ENCODE measurements at places on chromosomes 2 and 18.

DNA sequence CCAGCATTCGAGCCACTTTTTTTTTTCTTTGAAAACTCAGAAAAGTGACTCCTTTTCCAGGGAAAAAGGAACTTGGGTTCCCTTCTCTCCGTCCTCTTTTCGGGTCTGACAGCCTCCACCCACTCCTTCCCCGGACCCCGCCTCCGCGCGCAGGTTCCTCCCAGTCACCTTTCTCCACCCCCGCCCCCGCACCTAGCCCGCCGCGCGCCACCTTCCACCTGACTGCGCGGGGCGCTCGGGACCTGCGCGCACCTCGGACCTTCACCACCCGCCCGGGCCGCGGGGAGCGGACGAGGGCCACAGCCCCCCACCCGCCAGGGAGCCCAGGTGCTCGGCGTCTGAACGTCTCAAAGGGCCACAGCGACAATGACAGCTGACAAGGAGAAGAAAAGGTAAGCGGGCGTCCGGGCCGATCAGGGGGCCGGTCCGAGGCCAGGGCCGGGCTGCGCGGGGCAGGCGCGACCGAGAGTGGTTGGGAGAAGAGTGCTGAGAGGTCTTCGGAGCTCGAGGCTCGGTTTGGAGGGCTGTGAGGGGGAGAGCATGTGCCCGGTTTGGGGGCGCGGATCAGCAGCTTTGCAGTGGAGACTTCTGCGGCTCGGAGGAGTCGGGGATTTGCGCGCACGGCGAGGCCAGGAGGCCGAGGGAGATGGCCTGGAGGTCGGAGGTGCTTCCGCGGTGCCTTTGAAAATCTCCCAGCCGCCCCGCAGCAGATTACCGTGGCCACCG, 502 bp downstream of the EPAS1 start:
- H3K4me1 ChIP-seq = peaks cover 23% of the 10 kb centered on the region
- peak overlapping the region; percentile 97 for H3K27ac ChIP-seq
- no peaks in the 10 kb centered on the region for H3K36me3 ChIP-seq
- DNase-seq = no peak

GRCh38 chr18:47110492-47111274, 39.6 kb downstream of the HDHD2 start:
- H3K27ac ChIP-seq = no peak overlapping the region
- no peak for DNase-seq
- H3K4me3 ChIP-seq = no peak overlapping the region
- H3K36me3 ChIP-seq = peaks cover 36% of the 10 kb centered on the region

DNA sequence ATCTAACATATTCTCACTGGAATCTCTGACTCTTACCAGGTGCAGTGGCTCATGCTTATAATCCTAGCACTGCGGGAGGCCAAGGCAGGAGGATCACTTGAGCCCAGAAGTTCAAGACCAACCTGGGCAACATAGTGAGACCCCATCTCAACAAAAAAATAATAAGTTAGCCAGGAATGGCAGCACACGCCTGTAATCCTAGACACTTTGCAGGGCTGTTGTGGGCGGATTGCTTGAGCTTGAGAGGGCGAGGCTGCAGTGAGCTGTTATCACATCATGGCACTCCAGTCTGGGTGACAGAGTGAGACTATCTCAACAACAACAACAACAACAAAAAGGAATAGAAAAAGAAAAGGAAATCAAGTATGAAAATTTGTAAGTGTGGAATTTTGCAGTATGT, 306.5 kb upstream of the CYP26B1 start:
- no peak for DNase-seq
- no peaks in the 10 kb centered on the region for H3K36me3 ChIP-seq
- H3K4me1 ChIP-seq = no peaks in the 10 kb centered on the region
- no peaks in the 10 kb centered on the region for H3K27me3 ChIP-seq
- H3K4me3 ChIP-seq = no peak overlapping the region

- H3K4me3 ChIP-seq = peak overlapping the region; percentile 90
- H3K27me3 ChIP-seq = no peaks in the 10 kb centered on the region
- peaks cover 47% of the 10 kb centered on the region for H3K4me1 ChIP-seq
- H3K27ac ChIP-seq = peak overlapping the region; percentile 99
These were observed 954 bp upstream of the CTDSP1 start for GRCh38 chr2:218398437-218399390.

GRCh38 chr2:231385429-231385828, 10.1 kb upstream of the B3GNT7 start:
- no peaks in the 10 kb centered on the region for H3K27me3 ChIP-seq
- no peak for DNase-seq
- no peaks in the 10 kb centered on the region for H3K36me3 ChIP-seq
- H3K4me3 ChIP-seq = no peak overlapping the region

DNA sequence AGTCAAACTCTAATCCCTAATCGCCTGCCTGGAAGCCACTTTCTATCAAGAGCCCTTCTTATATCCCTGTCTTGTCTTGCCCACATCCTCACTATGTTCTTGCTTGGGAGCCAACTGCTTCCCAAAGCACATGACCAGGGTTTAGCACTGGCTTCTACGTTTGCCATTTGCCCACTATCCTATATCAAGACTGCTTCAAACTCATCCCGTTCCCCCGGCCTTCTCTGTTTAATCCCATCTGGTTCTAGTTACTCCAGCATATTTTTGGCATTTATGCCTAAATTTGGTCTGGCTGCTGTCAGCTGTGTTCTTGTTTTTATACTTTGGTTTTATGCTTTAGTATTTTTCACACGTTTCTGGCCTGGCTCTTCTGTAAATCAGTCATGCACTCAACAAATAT, 40.2 kb downstream of the POLR1A start:
- peak overlapping the region; percentile 52 for H3K27ac ChIP-seq
- H3K4me3 ChIP-seq = no peak overlapping the region
- DNase-seq = no peak
- no peaks in the 10 kb centered on the region for H3K27me3 ChIP-seq
- no peaks in the 10 kb centered on the region for H3K36me3 ChIP-seq

GRCh38 chr2:48819206-48819735, 63.7 kb upstream of the LHCGR start:
- no peak for DNase-seq
- no peak overlapping the region for H3K4me3 ChIP-seq
- H3K4me1 ChIP-seq = no peaks in the 10 kb centered on the region
- no peaks in the 10 kb centered on the region for H3K27me3 ChIP-seq
- H3K36me3 ChIP-seq = no peaks in the 10 kb centered on the region
- H3K27ac ChIP-seq = no peak overlapping the region

GRCh38 chr2:135916207-135916606, 40.0 kb upstream of the MCM6 start:
- DNase-seq = no peak
- H3K27ac ChIP-seq = no peak overlapping the region
- H3K36me3 ChIP-seq = peaks cover 12% of the 10 kb centered on the region
- no peak overlapping the region for H3K4me3 ChIP-seq
- H3K4me1 ChIP-seq = no peaks in the 10 kb centered on the region

- H3K36me3 ChIP-seq = no peaks in the 10 kb centered on the region
- H3K27ac ChIP-seq = no peak overlapping the region
- DNase-seq = no peak
- no peaks in the 10 kb centered on the region for H3K27me3 ChIP-seq
- H3K4me3 ChIP-seq = no peak overlapping the region
These were observed 5.7 kb upstream of the NOSTRIN start for GRCh38 chr2:168796583-168797285.

GRCh38 chr2:110101280-110101844, 14.3 kb downstream of the MALL start:
- no peaks in the 10 kb centered on the region for H3K27me3 ChIP-seq
- H3K27ac ChIP-seq = peak overlapping the region; percentile 84
- H3K36me3 ChIP-seq = no peaks in the 10 kb centered on the region
- peaks cover 59% of the 10 kb centered on the region for H3K4me1 ChIP-seq
- peak overlapping the region; percentile 30 for H3K4me3 ChIP-seq
- DNase-seq = peak; percentile 97

DNA sequence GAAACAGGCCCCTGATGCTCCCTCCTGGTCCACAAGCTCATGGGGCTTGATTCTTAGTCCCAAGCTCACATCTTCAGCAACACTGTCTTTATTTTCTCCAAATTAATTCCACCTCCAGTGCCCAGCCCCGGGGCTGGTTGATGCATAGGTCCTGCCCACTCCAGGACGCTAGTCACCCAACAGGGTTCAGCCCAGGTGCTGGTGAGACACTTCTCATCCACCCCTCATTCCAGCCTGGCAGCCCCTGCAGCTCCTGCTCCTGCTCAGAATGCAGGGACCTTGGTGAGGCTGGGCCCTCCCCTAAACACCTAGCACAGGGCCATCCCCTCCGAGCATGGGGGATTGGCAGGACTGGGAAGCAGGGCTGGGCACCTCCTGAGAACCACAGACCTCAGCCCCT, 25.7 kb downstream of the STEAP3 start:
- no peak overlapping the region for H3K27ac ChIP-seq
- H3K36me3 ChIP-seq = no peaks in the 10 kb centered on the region
- H3K27me3 ChIP-seq = no peaks in the 10 kb centered on the region
- peaks cover 15% of the 10 kb centered on the region for H3K4me1 ChIP-seq

GRCh38 chr18:23599809-23600208, 13.5 kb upstream of the NPC1 start:
- H3K27ac ChIP-seq = no peak overlapping the region
- no peaks in the 10 kb centered on the region for H3K4me1 ChIP-seq
- no peaks in the 10 kb centered on the region for H3K27me3 ChIP-seq
- DNase-seq = no peak
- no peak overlapping the region for H3K4me3 ChIP-seq

DNA sequence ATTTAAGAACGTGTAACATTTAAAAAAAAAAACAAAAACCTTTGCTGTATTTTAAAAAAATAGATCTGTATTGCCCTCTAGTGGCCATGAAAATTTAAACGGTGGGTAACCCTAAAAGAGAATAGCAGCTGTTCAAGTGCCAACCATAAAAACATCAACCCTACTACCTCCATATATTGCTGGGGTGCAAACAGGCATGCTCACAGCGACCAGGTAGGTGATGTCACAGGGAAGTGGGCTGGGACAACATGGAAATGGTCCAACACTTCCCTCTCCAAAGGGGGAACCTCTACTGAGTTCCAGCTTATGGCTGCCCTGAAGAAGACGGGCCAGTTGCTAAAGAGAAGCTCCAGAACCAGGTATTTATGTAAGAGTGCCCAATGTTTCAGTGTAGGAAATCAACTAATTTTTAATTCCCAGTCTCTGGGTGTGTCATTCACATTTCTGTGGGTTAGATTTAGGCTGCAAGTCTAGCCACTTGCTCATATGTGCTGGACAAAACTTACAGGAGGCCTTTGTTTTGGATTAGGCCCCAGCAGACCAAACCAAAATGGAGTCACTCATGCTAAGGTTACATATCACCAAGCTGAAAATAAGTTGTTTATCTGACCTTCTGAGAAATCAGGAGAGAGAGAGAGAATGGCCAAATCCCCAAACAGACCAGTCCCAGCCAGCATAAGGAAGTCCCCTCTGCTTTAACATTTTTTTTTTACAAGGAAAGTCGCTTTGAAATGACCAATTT, 54.5 kb downstream of the SKA1 start:
- H3K4me1 ChIP-seq = no peaks in the 10 kb centered on the region
- H3K36me3 ChIP-seq = no peaks in the 10 kb centered on the region
- no peak overlapping the region for H3K27ac ChIP-seq
- H3K4me3 ChIP-seq = no peak overlapping the region

DNA sequence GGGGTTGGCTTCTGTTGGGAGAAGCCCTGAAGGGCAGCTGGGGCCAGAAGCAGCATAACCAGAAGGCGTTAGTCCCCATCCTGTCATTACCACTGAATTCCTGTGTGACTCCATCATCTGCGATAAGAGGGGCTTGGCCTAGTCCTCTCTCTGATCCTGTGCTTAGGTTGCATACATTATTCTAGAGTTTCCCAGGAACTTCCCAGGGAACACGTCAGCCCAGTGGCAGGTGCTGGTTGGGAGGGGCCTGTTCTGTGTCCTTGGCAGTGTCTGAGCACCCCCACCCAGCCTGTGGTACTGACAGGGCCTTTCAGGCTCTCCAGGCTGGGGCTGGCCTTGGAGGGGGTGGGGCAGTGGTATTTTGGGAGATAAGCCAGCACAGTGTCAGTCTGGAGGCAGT, 4.5 kb upstream of the TOGARAM2 start:
- no peaks in the 10 kb centered on the region for H3K27me3 ChIP-seq
- DNase-seq = no peak
- H3K36me3 ChIP-seq = no peaks in the 10 kb centered on the region
- H3K27ac ChIP-seq = no peak overlapping the region
- H3K4me1 ChIP-seq = no peaks in the 10 kb centered on the region

DNA sequence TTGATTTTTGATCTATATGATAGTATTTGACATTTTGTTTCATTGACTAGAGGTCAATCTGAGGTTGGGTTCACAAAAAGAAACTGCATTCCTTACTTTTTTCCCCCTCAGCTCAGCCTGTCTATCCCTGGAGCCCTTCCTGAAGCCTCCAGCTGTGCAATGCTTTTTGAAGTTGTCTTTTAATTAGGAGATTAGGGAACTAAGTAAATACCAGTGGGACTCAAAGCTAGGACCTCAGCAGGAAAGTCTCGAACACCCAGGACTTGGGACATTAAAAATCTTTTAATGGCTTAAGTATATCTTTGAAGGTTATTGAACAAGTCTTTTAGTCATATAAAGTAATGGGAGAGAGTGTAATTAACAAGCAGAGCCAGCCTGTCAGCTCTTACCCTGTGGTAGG, 220.2 kb downstream of the PDE11A start:
- no peak for DNase-seq
- no peaks in the 10 kb centered on the region for H3K27me3 ChIP-seq
- H3K4me1 ChIP-seq = no peaks in the 10 kb centered on the region
- no peaks in the 10 kb centered on the region for H3K36me3 ChIP-seq

- no peaks in the 10 kb centered on the region for H3K27me3 ChIP-seq
- DNase-seq = no peak
- no peaks in the 10 kb centered on the region for H3K36me3 ChIP-seq
- no peak overlapping the region for H3K4me3 ChIP-seq
- H3K27ac ChIP-seq = no peak overlapping the region
These were observed 64.5 kb downstream of the DDX18 start for GRCh38 chr2:117879003-117879402.

DNA sequence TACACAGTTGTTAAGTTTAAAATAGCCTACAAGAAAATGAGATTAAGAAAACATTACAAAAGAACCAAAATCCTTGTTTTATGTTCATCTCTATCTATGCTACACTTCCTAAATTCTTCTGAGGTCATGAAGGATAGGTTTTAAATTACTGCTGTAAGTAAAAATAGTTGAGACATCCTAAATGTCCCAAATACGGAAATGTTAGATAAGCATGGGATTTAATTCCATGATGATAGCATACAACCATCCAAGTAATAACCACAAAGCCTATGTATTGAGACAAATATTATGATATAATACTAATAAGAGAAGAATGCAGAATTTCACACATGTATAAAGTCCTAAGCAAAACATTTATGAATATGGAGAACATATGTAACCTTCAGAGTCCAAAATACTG, 34.1 kb downstream of the PIEZO2 start:
- no peak overlapping the region for H3K27ac ChIP-seq
- no peak for DNase-seq
- H3K36me3 ChIP-seq = no peaks in the 10 kb centered on the region
- no peaks in the 10 kb centered on the region for H3K27me3 ChIP-seq
- no peak overlapping the region for H3K4me3 ChIP-seq

GRCh38 chr2:158797963-158798700, 3.0 kb downstream of the DAPL1 start:
- no peak overlapping the region for H3K4me3 ChIP-seq
- H3K27ac ChIP-seq = no peak overlapping the region

- no peak overlapping the region for H3K27ac ChIP-seq
- H3K27me3 ChIP-seq = no peaks in the 10 kb centered on the region
- H3K36me3 ChIP-seq = no peaks in the 10 kb centered on the region
- DNase-seq = no peak
- H3K4me1 ChIP-seq = no peaks in the 10 kb centered on the region
These were observed 111.2 kb upstream of the SLC39A10 start for GRCh38 chr2:195545811-195546210.

Data from vagina (tissue), 2 donors.